ENCODE measurements at places on chromosomes 2 and 18. TPM values are rescaled to one million over a fixed set of nuclear protein-coding genes. Genes with fewer than 3 reads are reported as not detected.
A peak's percentile ranks its signal among the peaks of the same experiment; 100 is the strongest.

Gene DHX57
- total RNA-seq, result 17.5 TPM

Gene ANKRD62
- total RNA-seq, result not detected

Gene PFN4
- total RNA-seq, result 1.2 TPM

- H3K27me3 ChIP-seq, result no peaks in the 10 kb centered on the region
- no peak overlapping the region for H3K27ac ChIP-seq
- H3K36me3 ChIP-seq, result no peaks in the 10 kb centered on the region
- H3K4me1 ChIP-seq, result peaks cover 9% of the 10 kb centered on the region
Measured at GRCh38 chr2:144559681-144560080, 39.8 kb upstream of the ZEB2 start.

- no peaks in the 10 kb centered on the region for H3K27me3 ChIP-seq
- DNase-seq, result no peak
- H3K36me3 ChIP-seq, result no peaks in the 10 kb centered on the region
- peaks cover 54% of the 10 kb centered on the region for H3K4me1 ChIP-seq
- no peak overlapping the region for H3K4me3 ChIP-seq
- H3K27ac ChIP-seq, result peak overlapping the region; percentile 30
Measured at GRCh38 chr2:68835621-68836020, 35.6 kb downstream of the BMP10 start.
